NCI-H1930 (cell line): ENCODE measurements at places on chromosomes 4 and X.

DNA sequence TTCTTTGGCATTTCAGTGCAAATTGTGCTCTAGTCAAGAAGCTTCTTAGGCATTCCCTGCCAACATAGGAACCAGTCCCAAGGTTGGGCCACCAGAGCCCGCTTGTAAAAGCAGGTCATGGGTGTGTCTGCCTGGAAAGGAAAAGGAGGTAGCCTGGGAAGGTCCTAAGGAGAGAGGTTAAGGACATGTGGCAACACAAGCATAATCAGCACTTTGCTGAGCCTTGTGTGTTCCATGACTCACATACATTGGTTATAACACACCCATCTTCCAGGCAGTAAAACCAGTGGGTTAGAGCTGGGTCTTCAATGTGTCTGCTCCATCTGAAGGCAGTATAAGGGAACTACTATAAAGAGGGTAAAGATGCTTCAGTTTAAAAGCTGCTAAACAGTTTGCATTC lies 165.0 kb downstream of the FHIP1A start:
- no peak for DNase-seq

GRCh38 chr4:38101563-38101962 lies 141.4 kb downstream of the PTTG2 start:
- no peak for DNase-seq

- no peak for DNase-seq
Observed at GRCh38 chrX:100642290-100642689, 1.7 kb upstream of the SRPX2 start.

- no peak for DNase-seq
Observed at GRCh38 chr4:87003266-87003665, 68.5 kb downstream of the AFF1 start.

DNA sequence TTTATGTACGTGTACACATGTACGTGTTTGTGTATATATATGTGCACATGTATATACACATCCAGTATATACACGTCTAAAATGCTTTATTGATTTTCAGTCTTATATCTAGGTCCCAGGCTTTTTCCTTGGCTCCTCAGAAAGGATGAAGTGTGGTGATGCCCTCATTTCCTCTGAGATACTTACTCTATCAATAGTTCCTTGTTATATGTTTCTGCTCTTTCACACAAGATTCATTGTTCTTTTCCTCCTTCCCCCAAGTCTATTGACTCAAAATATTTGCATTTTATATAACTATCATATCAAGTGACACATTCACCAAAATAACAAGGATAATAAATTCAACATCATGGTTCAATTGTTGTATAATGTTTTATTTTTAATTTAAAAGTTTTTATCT lies 359.2 kb downstream of the EPHA5 start:
- DNase-seq, result no peak

GRCh38 chrX:104842646-104843045 lies 276.6 kb downstream of the IL1RAPL2 start:
- no peak for DNase-seq

- DNase-seq, result no peak
Observed at GRCh38 chr4:7788694-7789425, 150.8 kb downstream of the AFAP1 start.

DNA sequence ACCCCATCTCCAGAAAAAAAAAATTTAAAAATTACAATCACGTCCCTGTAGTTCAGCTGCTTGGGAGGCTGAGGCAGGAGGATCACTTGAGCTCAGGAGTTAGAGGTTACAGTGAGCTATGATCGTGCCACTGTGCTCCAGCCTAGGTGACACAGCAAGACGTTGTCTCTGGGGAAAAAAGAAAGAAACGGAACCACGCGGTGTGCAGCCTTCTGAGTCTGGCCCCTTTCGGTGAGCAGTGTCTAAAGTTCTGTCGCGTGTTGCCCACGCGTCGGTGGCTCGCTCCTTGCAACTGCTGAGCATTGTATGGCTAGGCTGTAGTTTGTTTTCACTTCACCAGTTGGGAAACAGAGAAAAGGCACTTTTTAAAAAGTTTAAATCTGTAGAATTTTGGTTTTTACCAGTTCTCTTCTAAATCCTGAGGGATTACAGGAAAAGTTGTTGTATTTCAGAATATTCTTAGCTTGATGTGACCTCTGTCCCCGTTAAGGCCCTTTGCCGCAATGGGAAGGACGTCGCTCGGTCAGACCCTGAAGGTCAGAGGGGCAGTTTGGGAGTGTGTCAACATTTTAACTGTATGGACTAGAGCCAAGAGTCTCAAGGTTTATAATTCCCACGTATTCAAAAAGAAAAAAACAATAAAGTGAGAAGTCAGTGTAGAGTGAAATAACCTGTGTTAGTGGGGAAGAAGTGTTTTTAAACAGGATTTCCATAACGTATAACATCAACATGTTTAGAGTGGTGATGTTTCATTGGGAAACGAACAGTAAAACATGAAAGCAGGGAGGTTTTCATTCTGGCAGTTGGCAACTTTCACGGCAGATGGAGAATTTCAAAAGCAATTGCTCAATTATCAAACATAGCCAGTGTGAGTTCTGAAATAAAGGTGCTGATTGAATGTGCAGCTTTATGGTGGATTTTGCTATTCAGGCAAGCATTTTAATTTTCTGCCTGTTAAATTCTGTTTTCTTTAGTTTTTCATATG lies 45.8 kb upstream of the MSANTD1 start:
- DNase-seq, result no peak

GRCh38 chr4:41213625-41214135 lies 662 bp downstream of the APBB2 start:
- no peak for DNase-seq

DNA sequence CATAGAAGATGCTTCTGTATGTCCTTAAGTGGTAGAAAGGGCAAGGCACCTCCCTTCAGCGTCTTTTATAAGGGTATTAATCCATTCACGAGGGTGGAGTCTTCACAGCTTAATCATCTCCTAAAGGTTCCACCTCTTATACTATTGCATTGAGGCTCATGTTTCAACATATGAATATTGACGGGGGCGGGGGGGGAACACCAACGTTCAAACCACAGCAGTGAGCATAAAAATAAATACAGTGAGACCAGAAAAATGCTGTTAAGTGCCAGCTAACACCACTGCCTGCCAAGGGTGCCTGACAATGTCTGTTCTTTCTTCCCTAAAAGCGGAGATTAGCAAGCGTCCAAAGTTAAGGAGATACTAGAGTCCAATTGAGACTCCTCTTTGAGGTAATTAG lies 323.3 kb downstream of the STK32B start:
- DNase-seq, result no peak

DNA sequence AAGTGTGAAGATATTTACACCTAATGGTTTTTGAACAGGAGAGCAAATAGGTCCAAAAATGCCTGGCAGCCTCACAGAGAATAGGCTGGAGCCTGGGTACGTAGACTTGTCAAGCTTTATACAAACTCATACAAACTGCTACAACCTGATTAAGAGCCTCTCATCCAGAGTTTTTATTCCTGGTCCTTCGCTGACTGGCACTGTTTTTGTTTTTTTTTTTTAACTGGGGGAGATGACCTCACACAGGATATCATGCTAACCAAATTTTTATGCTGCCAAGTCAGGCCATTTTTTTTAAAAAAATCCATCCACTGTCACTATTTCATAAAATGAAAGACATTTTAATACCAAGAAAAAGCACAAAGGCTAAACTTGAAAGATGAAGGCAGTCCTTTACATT lies 1.9 kb downstream of the FAM114A1 start:
- no peak for DNase-seq

DNA sequence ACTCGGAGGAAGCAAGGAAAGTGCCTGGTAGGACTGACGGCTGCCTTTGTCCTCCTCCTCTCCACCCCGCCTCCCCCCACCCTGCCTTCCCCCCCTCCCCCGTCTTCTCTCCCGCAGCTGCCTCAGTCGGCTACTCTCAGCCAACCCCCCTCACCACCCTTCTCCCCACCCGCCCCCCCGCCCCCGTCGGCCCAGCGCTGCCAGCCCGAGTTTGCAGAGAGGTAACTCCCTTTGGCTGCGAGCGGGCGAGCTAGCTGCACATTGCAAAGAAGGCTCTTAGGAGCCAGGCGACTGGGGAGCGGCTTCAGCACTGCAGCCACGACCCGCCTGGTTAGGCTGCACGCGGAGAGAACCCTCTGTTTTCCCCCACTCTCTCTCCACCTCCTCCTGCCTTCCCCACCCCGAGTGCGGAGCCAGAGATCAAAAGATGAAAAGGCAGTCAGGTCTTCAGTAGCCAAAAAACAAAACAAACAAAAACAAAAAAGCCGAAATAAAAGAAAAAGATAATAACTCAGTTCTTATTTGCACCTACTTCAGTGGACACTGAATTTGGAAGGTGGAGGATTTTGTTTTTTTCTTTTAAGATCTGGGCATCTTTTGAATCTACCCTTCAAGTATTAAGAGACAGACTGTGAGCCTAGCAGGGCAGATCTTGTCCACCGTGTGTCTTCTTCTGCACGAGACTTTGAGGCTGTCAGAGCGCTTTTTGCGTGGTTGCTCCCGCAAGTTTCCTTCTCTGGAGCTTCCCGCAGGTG lies 637 bp downstream of the AR start:
- DNase-seq, result no peak

GRCh38 chr4:56727150-56727549 lies 46.1 kb upstream of the HOPX start:
- DNase-seq, result no peak
